ENCODE measurements at places on chromosomes 11 and 22. TPM values are rescaled to one million over a fixed set of nuclear protein-coding genes. Genes with fewer than 3 reads are reported as not detected.

OR51B2 gene
- not detected for polyA plus RNA-seq

PNPLA3 gene
- 6.6 TPM for polyA plus RNA-seq

TUB gene
- polyA plus RNA-seq: 1.2 TPM

ANO1 gene
- polyA plus RNA-seq: 5.7 TPM

FXYD2 gene
- 10.3 TPM for polyA plus RNA-seq

IGLL1 gene
- polyA plus RNA-seq: not detected

KCNK7 gene
- 0.20 TPM for polyA plus RNA-seq

SHISA8 gene
- polyA plus RNA-seq: not detected

FAM227A gene
- 0.04 TPM for polyA plus RNA-seq

PDGFB gene
- polyA plus RNA-seq: 23.5 TPM

MFRP gene
- polyA plus RNA-seq: 0.03 TPM

ACTN3 gene
- polyA plus RNA-seq: not detected

LARGE1 gene
- 7.7 TPM for polyA plus RNA-seq

GGTLC3 gene
- polyA plus RNA-seq: not detected

NPTXR gene
- polyA plus RNA-seq: 2.7 TPM

MOGAT2 gene
- polyA plus RNA-seq: 0.34 TPM

MS4A6E gene
- 0.16 TPM for polyA plus RNA-seq

MMP11 gene
- polyA plus RNA-seq: 1.6 TPM

FGF19 gene
- not detected for polyA plus RNA-seq

TCN1 gene
- 0.79 TPM for polyA plus RNA-seq

DMC1 gene
- 0.23 TPM for polyA plus RNA-seq

XKR3 gene
- polyA plus RNA-seq: not detected

CARD18 gene
- polyA plus RNA-seq: not detected

BCO2 gene
- polyA plus RNA-seq: 5.2 TPM

RFPL3 gene
- polyA plus RNA-seq: not detected

DUSP8 gene
- polyA plus RNA-seq: 4.2 TPM

TST gene
- polyA plus RNA-seq: 59.2 TPM

CHRM1 gene
- not detected for polyA plus RNA-seq

C11orf58 gene
- 105 TPM for polyA plus RNA-seq

OR52E8 gene
- not detected for polyA plus RNA-seq

OR5AK2 gene
- not detected for polyA plus RNA-seq

HBG2 gene
- not detected for polyA plus RNA-seq

ATG16L2 gene
- polyA plus RNA-seq: 58.0 TPM

CDPF1 gene
- 9.0 TPM for polyA plus RNA-seq

GRAP2 gene
- 0.41 TPM for polyA plus RNA-seq

OTOG gene
- not detected for polyA plus RNA-seq

RTN4RL2 gene
- polyA plus RNA-seq: 2.1 TPM

OR4C11 gene
- polyA plus RNA-seq: not detected

Measured in adipose tissue (tissue), 3 donors.